ENCODE measurements at places on chromosomes 6 and 20.

DNA sequence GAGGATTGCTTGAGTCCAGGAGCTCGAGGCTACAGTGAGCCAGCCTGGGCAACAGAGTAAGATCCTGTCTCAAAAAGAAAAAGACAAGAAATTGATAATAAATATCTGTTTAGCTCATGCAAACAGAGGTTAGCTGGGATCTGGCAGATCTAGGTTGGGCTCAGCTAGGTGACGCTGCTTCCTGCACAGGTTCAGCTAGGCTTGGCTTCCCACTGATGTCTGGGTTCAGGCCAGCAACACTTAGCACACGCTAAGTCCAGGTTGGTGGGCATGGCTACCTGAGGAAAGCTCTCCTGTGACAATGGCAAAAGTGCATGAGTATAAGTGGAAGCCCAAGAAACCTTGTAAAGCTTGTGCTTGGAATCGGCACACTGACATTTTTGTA is 48.7 kb downstream of the RIN2 start:
- ATAC-seq: no peak

GRCh38 chr20:9515741-9516233 is 1.4 kb downstream of the LAMP5 start:
- ATAC-seq: no peak

- no peak for ATAC-seq
Observed at GRCh38 chr6:25730907-25731306, 23.6 kb upstream of the SLC17A4 start.

DNA sequence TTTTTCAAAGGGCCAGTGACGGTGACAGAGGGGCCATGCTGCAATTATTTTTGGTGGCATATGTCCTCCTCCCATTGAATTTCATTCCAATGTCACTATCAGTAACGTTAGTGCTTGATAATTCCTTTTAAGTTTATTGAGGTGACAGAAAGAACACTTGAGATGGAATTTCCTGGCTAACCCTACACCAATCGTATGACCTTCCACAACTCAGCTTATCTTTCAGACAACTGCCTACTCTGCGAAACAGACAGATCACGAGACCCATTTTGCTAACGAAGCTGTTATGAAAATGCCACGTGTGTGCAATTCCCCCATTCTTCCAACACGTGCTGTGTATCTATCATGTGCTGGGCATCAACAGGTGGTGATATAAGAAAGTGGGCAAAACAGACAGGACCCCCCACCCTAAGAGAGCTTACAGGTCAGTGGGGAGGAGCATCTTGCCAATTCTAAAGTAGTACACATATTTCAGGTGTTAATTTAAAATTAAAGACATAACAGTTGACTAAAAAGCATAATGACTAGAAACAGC is 113.0 kb downstream of the IRF4 start:
- ATAC-seq: no peak

- ATAC-seq: no peak
Observed at GRCh38 chr6:142850679-142851423, 94.1 kb downstream of the HIVEP2 start.

GRCh38 chr6:13286181-13286580 is 42.2 kb downstream of the TBC1D7 start:
- no peak for ATAC-seq

- no peak for ATAC-seq
Observed at GRCh38 chr6:2414885-2415547, 169.6 kb upstream of the GMDS start.

- no peak for ATAC-seq
Observed at GRCh38 chr6:48961781-48962415, 501.2 kb downstream of the MMUT start.

- no peak for ATAC-seq
Observed at GRCh38 chr6:63441266-63441956, 121.6 kb upstream of the LGSN start.

- no peak for ATAC-seq
Observed at GRCh38 chr6:143765422-143766184, 77.5 kb upstream of the LTV1 start.
